ENCODE measurements at places on chromosomes 5 and 9.

DNA sequence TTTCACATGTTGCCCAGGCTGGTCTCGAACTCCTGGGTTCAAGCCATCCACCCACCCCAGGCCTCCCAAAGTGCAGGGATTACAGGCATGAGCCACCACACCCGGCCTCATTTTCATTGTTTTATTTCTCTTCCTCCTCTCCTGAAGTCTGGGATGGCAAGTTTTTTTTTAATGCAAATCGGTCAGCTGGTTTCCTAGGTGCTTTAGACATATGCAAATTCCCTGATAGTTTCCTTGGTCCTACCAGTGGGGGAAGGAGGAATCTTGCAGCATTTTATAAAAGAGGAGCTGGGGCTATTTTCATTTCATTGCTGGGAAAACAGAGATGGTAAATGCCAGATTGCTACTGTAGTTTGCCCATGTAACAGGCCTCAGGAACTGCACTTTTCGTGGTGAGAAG, 179.4 kb downstream of the ACTL7B start:
- no peak for DNase-seq

DNA sequence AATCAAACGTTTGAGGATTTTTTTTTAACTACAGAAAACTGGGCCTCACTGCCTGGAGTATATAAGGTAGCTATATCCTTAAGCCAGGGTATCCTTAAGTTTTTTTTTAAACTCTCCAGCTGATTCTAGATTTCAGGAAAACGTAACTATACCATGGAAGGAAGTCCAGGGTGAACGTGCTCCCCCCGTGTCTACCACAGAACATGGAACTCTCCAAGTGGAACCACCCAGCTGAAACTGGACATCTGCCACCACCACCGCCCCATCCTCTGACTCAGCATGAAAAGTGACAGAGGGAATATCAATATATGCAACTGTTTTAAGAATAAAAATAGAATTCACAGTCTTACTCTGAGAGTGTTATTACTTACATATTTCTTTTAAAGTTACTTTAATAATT, 61.3 kb downstream of the DROSHA start:
- DNase-seq, result no peak

DNA sequence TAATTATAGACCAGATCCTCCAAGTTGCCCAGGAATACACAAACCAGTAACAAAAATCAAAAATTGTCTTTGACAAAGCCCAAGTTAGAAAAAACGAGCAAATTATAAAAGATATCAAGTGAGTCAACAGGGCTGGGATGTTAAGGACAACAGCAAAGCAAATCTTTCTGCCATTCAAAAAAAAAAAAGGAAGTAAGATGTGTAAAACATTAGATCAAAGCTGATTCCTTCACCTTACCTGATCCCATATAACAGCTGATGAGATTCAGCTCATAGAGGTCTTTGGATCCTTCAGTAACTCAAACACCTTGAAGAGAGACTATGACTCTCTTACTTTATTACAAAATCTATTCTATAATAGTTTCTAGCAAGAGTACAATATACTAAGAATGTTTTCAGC, 100.9 kb downstream of the STRBP start:
- DNase-seq, result no peak

DNA sequence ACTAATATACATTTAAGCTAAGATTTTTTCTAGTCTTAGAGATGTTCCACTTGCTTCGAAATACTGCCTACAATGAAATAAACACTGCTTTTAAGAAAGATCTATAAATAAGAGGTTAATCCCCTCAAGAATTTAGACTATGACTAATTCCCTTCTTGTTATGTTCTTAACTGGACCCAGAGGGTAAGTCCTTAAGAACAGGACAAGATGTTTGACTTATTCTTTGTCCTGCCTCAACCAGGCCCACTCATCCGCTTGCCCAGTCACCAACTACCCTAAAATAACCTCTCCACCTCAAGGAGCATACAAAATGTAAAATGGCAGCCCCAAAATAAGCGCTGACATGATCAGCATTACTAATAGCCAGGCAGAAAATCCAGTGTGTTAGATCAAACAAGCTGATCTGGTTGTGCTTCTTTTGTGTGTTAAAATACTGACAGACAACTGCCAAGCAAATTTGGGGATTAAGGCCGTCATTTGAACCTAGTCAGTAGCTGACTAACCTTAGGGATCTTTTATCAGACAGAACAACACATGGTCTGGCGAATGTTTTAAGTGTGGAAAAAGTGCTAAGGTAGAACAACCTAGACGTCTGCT, 93.7 kb upstream of the SMC5 start:
- no peak for DNase-seq
